Fibroblast of gingiva (primary cell): ENCODE measurements at places on chromosomes 4 and X.

GRCh38 chr4:2995546-2996265 lies 32.3 kb downstream of the GRK4 start:
- DNase-seq, result no peak

- no peak for DNase-seq
Measured at GRCh38 chr4:41991916-41992767, 1.8 kb downstream of the SLC30A9 start.

- DNase-seq, result no peak
Measured at GRCh38 chr4:88166608-88167007, 8.2 kb upstream of the ABCG2 start.

DNA sequence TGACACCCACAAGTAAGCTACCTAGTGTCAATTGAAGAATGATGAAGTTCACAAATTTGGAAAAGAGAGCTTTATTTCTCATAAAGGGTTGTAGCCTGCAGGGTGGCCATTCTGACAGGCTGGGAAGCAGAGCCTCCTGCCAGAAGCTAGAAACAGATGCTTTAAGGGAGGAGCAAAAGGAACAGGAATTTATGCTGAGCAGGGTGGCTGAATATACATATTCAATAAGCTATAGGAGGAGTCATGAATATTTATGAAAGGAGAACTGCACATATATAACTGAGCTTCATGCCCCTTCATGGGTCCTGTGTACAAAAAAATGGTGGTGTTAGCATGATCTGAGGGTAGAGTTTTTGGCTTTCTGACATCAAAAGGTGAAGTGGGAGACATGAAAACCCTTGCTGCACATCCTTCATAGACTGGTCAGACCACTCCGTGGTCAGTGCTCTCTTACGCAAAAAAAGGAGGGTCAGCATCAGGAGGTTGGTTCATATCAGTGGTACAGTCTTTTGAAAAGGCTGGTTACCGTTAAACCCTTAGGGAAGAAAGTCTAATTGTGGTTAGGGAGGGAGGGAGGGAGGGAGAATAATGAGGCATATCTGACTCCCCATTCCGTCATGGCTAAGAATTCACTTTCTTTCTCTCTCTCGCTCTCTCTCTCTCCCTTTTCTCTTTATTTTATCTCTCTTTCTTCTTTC lies 121.4 kb downstream of the LUZP4 start:
- DNase-seq, result no peak

GRCh38 chr4:10458177-10458576 lies 951 bp upstream of the ZNF518B start:
- no peak for DNase-seq

DNA sequence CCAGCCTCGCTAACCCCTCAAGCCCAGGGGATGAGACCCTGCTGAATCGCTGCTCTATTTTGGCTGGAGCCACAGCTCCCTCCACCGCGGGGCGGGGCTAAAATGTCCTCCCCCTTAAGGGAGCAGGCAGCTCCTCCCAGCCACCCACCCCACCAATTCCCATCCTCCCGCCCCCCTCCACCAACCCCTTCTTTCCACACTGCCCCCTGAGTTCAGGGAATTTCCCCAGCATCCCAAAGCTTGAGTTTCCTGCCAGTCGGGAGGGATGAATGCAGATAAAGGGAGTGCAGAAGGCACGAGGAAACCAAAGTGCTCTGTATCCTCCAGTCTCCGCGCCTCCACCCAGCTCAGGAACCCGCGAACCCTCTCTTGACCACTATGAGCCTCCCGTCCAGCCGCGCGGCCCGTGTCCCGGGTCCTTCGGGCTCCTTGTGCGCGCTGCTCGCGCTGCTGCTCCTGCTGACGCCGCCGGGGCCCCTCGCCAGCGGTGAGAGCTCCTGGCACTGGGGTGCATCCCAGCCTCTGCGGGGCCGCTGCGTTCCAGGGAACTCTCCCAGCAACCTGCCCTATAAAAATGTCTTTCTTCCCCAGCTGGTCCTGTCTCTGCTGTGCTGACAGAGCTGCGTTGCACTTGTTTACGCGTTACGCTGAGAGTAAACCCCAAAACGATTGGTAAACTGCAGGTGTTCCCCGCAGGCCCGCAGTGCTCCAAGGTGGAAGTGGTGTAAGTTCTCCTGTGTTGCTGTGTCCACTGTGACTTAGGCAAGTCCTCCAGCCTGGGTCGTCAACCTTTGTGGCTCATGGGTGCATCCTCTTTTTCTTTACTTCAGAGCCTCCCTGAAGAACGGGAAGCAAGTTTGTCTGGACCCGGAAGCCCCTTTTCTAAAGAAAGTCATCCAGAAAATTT lies at the start of gene CXCL6:
CXCL6 (plus strand) TSS at position 306 of the 907 bp plus-strand sequence; CDS start at position 379, 73 bp downstream.
- DNase-seq, result peak; percentile 16

GRCh38 chr4:139921429-139922184 lies 232.4 kb downstream of the MAML3 start:
- no peak for DNase-seq

DNA sequence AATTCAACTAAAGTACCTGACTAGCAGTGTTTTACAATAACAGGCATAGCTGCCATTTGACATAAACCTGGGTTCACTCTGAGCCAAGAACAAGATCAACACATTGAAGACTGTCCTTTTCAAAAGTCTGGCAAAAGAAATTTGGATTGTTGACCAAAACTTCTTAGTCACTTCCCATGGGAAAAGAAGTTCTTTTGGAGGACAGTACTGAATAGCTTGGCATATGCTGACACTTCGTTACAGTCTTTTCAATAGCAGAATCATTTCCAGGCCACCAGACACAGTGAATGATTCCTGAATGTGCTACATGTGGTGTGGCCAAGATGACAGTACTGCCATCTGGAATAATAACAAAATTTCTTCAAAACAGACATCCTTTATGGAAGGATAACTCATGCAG lies 560.3 kb downstream of the GRID2 start:
- peak; percentile 1 for DNase-seq

GRCh38 chr4:185411849-185412248 lies 13.9 kb downstream of the UFSP2 start:
- no peak for DNase-seq

DNA sequence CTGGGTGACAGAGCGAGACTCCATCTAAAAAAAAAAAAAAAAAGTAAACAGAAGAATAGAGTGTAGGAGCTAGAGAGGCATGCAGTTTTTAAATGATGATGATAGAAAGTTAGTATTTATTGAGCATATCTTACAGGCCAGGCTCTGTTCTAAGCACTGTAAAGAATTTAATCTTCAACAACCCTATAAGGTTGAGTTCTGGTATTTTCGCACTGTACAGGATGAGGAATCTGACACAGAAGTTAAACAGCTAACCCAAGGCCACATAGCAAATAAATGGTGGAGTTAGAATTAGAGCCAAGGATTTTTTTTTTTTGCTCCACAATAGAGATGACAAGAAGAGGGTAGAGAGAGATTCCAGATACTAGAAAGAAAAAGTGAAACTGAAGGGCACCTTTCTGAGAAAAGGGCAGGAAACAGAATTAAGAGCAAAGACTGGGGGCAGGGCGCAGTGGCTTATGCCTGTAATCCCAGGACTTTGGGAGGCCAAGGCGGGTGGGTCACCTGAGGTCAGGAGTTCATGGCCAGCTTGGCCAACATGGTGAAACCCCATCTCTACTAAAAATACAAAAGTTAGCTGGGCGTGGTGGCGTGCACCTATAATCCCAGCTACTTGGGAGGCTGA lies 56.1 kb downstream of the KLHL5 start:
- DNase-seq, result no peak

DNA sequence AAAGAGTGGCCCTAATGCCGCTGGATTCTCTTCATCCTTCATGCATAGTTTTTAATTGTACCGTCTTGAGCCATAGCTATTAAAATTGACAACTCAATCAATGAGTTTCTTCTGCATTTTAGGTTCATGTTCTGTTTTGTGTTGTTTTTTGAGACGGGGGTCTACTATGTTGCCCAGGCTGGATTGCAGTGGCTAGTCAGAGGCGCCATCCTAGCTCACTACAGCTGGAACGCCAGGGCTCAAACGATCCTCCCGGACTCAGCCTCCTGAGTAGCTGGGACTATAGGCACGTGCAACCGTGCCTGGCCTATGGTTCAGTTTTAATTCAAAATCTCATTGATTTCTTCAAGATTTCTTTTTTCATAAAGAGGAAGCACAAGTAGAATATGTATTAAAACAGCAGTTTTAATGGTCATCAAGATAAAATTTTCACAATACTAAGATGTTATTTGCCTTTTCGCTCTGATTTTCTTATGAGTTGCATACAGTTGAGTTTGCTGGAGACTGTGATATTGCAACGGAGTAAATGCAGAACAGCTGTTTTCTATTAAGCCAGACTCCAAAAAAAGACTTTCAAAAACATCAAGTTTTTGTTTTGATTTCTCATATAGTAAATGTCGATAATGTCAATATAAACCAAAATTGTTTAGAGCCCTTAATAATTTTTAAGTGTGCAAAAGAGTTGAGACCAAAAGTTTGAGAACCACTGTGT lies 1.1 kb upstream of the STX18 start:
- peak; percentile 40 for DNase-seq

DNA sequence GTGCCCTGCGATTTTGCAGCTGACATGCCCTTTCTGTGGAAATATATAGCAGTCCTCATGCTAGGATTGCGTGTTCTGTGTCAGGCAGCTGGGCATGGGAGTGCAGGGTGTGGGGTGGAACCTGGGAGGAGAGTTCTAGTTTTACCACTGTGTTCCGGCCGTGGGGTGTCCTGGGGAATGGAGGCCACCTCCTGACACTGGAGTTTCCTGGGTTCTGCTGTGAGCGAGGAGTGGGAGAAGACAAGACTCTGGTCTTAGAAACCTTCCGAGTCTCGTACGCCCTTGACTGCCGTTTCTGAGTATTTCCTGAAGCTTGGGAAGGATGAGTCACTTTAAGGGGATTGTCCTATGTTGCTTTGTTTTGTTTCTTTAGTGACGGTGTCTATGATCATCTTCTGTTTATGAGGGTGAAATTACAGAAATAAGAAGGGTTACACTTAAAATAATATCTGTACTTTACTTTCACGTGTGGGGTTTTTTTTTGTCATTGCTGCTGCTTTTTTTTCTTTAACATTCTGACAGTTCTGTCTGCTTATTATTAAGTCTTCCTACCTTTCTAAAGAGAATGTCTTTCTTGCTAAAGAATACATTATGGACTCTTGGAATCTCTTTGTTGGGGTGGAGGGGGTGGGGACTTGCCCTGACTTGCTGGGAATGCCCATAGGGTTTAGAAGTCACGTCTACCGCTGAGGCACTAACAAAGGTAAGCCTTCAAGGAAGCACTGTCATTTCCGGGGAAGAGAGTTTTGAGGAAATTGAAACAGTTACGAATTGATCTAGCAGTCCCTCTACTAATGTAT lies 19.1 kb downstream of the CD99 start:
- peak; percentile 87 for DNase-seq

DNA sequence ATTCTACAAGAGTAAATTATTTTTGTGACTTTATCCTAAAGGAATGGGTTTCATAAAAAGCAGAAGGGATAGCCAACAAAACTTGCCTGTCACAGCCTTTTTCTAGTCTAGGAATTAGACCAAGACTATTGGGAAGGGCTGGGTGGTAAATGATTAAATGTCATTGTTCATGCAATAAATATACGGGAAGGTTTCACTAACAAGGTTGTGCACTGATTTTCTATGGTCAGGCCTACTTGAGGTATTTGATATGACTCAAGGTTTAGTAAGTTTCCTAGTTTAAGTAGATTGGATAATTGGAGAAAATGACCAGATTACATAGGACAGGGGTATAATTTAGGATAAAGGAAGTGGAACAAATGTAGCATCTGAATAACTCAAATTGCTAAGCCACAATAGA lies 249.1 kb upstream of the BMP3 start:
- DNase-seq, result no peak

DNA sequence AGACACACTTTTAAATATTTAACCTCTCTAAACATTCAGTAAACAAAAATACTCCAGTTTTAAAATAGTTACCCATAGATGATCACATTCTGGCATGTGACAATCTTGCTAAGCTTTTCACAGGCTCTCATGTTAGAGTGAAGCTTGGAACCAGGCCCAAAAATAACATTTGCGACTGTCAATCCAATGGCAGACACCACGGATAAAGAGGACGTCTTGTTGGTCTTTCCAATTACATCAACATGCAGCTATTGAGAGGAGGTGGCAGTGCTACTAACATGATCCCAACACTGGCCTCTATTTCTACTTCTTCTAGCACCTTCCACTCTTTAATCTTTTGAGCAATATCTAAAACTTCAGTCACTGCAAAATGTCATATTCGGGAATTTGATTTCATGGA lies 970.8 kb upstream of the TENM3 start:
- no peak for DNase-seq

DNA sequence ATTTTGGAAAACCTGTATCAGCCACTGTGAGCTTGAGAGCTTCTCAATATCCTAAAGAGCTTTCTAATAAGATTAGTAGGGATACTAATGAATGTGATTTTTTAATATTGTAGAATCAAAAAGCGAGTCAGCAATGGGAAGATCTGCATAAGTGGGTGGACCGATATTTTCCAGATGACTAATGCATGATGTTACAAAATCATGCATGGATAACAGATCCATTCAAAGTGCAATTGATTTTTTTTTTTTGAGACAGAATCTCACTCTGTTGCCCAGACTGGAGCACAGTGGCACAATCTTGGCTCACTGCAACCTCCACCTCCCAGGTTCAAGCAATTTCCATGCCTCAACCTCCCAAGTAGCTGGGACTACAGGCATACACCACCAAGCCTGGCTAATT lies 7.3 kb upstream of the CLDN2 start:
- DNase-seq, result peak; percentile 13

GRCh38 chrX:49187028-49187394 lies 838 bp upstream of the PRICKLE3 start:
- DNase-seq, result no peak

DNA sequence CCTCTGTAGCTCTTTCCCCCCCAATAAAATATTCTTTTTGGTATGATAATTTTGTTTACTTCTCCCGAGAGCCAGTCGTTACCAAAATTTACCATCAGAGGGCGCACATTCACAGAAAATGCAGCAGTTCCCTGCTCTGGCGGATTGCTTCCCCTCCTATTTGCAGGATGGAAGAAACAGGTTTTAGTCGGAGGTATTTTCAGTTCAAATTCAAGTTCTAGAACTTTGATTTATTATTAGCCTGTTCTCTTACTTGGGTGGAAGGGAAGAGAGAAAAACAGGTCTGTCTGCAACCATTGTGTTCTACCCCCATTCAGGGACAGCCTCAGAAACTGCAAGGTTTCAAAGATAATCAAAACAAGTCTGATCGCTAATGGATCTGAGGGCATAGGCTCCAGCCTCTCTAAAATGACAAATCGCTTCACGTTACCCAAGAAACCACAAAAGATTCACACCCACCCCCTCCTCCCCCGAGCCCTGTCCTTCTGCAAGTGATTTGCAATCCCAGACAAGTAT lies 263.8 kb upstream of the RPS6KA3 start:
- DNase-seq, result peak; percentile 21

DNA sequence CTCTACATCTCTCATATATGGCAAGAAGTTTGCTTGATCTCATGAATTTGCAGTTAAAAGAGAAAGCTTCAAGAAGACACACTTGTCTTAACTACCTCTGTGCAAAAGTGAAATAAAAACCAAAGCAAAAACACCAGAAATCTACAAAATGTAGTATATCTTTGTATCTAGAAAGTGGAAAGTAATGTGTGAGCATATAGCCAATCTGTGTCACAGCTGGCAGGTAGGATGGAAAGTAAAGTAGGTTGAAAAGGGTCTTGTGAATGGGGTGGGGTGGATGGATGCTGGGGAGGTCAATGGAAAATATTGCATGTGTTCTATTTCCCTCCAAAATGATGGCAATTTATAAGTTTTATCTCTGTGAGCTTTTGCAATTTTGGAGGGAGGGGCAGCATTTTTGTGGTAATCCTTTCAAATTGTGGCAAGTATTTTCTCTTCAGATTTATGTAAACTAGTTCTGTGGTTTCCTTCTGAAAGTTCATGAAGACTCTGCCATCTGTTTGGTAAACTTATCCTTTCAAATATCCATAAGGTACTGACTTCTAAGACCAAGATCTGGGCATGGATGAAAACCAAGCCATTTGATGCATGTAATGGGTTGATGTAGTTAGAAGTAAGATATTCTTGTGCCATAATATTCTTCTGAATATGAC lies 215.9 kb upstream of the GIMD1 start:
- DNase-seq, result peak; percentile 14
